H1 (cell line): ENCODE measurements at places on chromosomes 4 and X. TPM values are rescaled to one million over a fixed set of nuclear protein-coding genes. Genes with fewer than 3 reads are reported as not detected.

GRCh38 chr4:104424989-104425388, 69.7 kb downstream of the CXXC4 start:
- DNase-seq = no peak
- H3K27ac ChIP-seq = no peak overlapping the region
- H3K27me3 ChIP-seq = no peaks in the 10 kb centered on the region
- H3K4me1 ChIP-seq = peaks cover 11% of the 10 kb centered on the region; the same call in 1 of the 2 replicates
- no peaks in the 10 kb centered on the region for H3K36me3 ChIP-seq

- no peaks in the 10 kb centered on the region for H3K27me3 ChIP-seq
- no peak for DNase-seq
- H3K27ac ChIP-seq = no peak overlapping the region
- no peaks in the 10 kb centered on the region for H3K36me3 ChIP-seq
Observed at GRCh38 chrX:22486296-22486695, 213.6 kb downstream of the CBLL2 start.

- H3K27ac ChIP-seq = no peak overlapping the region
- H3K4me1 ChIP-seq = no peaks in the 10 kb centered on the region
- DNase-seq = no peak
- no peak overlapping the region for H3K4me3 ChIP-seq
Observed at GRCh38 chr4:16652732-16653305, 245.6 kb downstream of the LDB2 start.

- no peaks in the 10 kb centered on the region for H3K4me1 ChIP-seq
- H3K36me3 ChIP-seq = no peaks in the 10 kb centered on the region
- no peak overlapping the region for H3K4me3 ChIP-seq
- no peak for DNase-seq
- no peak overlapping the region for H3K27ac ChIP-seq
Observed at GRCh38 chr4:2423695-2424094, 4.9 kb downstream of the CFAP99 start.

DNA sequence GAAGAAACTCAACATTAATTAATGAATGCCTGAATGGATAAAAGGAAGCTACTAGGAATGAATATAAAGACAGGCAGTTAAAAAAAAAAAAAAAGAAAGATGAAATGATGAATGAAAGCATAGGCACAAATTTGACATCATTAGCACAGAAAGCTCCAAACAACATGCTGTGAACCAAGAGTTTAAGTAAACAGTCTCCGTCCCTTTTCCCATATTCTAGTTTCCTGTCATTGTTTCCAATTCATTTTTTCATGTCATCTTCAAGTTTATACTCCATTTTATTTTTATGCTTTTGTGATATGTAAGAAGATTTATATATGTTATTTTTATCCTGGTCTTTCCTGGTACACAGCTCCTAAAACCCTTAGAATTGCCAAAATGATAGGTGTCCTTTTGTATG, 17.7 kb upstream of the AASDH start:
- no peak for DNase-seq
- H3K27me3 ChIP-seq = no peaks in the 10 kb centered on the region
- H3K36me3 ChIP-seq = peaks cover 2% of the 10 kb centered on the region
- no peak overlapping the region for H3K27ac ChIP-seq
- no peak overlapping the region for H3K4me3 ChIP-seq

DNA sequence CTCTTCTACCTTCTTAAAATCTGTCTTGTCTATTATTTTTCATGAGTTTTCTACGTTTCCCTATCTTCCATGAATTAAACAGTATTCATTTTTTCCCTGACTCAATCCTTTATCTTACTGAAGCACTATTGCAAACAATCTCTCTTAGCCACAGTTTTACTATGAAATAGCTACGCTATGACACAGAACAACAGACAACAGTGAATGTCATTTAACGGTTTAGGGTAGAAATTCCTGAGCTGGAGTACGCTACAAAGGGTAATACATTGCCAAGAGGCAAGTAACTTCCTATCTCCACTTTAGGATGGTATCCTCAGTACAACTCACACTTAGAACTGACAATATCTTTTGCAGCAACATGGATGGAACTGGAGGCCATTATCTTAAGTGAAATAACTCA, 552.6 kb downstream of the INPP4B start:
- no peak for DNase-seq
- no peaks in the 10 kb centered on the region for H3K27me3 ChIP-seq
- H3K27ac ChIP-seq = no peak overlapping the region
- no peaks in the 10 kb centered on the region for H3K4me1 ChIP-seq
- no peak overlapping the region for H3K4me3 ChIP-seq

DNA sequence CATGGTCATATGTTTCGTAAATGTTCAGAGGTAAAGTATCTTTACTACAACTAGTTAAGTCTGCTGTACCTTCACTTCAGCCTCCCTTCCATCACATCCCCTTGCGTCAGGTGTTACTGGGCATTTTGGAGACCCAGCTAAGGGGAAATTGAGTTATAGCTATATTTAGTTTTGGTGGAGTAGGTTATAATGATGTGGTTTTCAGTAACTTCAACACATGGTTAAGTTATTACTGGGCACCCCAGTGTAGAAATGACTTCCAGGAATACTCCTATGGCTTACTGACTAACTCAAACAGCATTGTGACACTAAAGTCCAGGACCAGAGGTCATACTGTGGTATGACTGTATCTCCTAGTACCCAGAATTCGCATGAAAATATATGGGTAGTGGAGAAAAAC, 23.4 kb upstream of the ACSL1 start:
- no peaks in the 10 kb centered on the region for H3K27me3 ChIP-seq
- H3K27ac ChIP-seq = no peak overlapping the region
- no peaks in the 10 kb centered on the region for H3K4me1 ChIP-seq
- DNase-seq = no peak

DNA sequence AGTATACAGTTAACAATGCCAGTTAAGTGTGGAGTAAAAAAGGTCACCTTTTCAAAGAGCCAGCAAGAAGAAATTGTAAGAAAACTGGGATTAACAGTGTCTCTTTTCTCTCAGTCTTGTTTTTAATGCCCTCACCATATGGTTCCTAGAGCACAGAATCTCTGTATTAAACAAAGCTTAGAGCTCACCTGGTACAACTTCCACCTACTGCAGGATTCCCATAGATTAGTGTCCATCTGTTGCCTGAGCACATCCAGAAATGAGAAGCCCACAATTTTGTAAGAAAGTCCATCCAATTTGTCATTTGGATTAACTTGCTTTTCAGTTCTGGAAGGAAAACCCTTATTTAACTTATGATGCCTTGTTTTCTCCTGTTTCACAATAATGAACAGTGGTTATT, 1037.1 kb downstream of the STPG2 start:
- H3K4me1 ChIP-seq = no peaks in the 10 kb centered on the region
- no peak overlapping the region for H3K4me3 ChIP-seq
- H3K27ac ChIP-seq = no peak overlapping the region
- no peak for DNase-seq

- no peak overlapping the region for H3K27ac ChIP-seq
- no peak for DNase-seq
- no peak overlapping the region for H3K4me3 ChIP-seq
- no peaks in the 10 kb centered on the region for H3K4me1 ChIP-seq
Observed at GRCh38 chrX:109655502-109656201, 30.7 kb upstream of the KCNE5 start.

- peak; percentile 41 for DNase-seq
- H3K27me3 ChIP-seq = no peaks in the 10 kb centered on the region
- no peaks in the 10 kb centered on the region for H3K36me3 ChIP-seq
- H3K4me3 ChIP-seq = no peak overlapping the region
- peaks cover 5% of the 10 kb centered on the region; the same call in 1 of the 2 replicates for H3K4me1 ChIP-seq
Observed at GRCh38 chr4:139460565-139460964, 6.6 kb downstream of the RAB33B start.

DNA sequence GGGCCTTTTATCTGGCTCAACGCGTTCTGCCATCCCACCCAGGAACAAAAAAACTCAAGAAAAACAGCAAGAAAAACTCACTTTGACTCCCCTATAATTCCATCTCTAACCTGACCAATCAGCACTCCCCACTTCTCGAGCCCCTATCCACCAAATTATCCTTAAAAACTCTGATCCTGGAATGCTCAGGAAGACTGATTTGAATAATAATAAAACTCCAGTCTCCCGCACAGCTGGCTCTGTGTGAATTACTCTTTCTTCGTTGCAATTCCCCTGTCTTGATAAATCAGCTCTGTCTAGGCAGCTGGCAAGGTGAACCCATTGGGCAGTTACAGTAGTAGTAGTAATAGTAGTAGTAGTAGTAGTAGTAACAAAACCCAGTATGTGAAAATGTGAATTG, 165.7 kb upstream of the CASK start:
- no peaks in the 10 kb centered on the region; the same call in 1 of the 2 replicates for H3K4me1 ChIP-seq
- H3K27me3 ChIP-seq = no peaks in the 10 kb centered on the region
- H3K27ac ChIP-seq = no peak overlapping the region
- H3K4me3 ChIP-seq = no peak overlapping the region
- DNase-seq = no peak

GRCh38 chr4:67122029-67122428, 423.3 kb downstream of the CENPC start:
- H3K4me1 ChIP-seq = no peaks in the 10 kb centered on the region
- no peak for DNase-seq
- no peaks in the 10 kb centered on the region for H3K36me3 ChIP-seq
- H3K27ac ChIP-seq = no peak overlapping the region
- no peak overlapping the region for H3K4me3 ChIP-seq
- H3K27me3 ChIP-seq = no peaks in the 10 kb centered on the region

DNA sequence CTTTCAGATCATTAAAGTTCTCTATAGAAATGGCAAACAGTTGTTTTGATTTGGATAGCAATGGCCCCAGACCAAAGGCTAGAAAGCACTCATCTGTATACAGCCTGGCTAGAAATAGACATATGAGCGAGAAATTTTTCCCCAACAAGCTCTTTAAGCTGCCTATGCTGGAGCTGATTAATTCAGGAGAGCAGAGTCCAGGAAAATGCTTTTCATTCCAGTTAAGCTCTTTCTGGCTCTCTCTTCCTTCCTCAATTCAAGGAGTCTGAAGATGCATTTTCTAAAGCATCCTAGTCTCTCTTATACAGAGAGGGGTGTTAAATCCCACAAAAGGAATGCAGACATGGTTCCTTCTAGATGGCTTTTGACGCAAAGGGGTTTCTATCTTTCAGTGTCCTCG, 141.7 kb upstream of the RAI2 start:
- H3K27ac ChIP-seq = no peak overlapping the region
- DNase-seq = no peak
- no peaks in the 10 kb centered on the region for H3K27me3 ChIP-seq
- H3K36me3 ChIP-seq = no peaks in the 10 kb centered on the region

- H3K27me3 ChIP-seq = no peaks in the 10 kb centered on the region
- no peaks in the 10 kb centered on the region for H3K4me1 ChIP-seq
- no peak overlapping the region; the same call in 1 of the 2 replicates for H3K27ac ChIP-seq
- H3K4me3 ChIP-seq = no peak overlapping the region
- DNase-seq = no peak
Observed at GRCh38 chr4:13980317-13981310, 353.1 kb upstream of the BOD1L1 start.

GRCh38 chr4:91958596-91958995, 345.2 kb upstream of the GRID2 start:
- H3K4me3 ChIP-seq = no peak overlapping the region
- H3K27ac ChIP-seq = no peak overlapping the region
- H3K36me3 ChIP-seq = no peaks in the 10 kb centered on the region
- no peaks in the 10 kb centered on the region for H3K27me3 ChIP-seq
- DNase-seq = no peak

DNA sequence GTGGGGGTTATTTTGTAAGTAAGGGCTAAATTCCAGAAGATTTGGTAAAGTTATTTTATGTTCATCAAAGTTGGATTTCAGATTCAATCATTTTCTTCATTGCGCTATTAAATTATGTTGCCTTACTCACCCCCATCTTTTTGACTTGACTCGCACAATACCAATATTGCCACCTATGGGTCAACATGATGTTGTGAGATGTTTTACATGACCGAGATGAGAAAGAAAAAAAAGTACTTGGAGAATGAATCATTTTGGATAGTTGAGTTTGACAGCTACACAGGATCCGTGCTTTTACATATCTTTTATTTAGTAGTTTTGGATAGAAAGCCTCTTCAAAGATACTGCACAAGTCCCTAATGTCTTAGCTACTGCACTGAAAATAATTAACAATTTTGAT, 224.2 kb upstream of the EMCN start:
- no peaks in the 10 kb centered on the region for H3K4me1 ChIP-seq
- H3K27me3 ChIP-seq = no peaks in the 10 kb centered on the region
- H3K27ac ChIP-seq = no peak overlapping the region
- no peaks in the 10 kb centered on the region for H3K36me3 ChIP-seq
- DNase-seq = no peak
- H3K4me3 ChIP-seq = no peak overlapping the region

DNA sequence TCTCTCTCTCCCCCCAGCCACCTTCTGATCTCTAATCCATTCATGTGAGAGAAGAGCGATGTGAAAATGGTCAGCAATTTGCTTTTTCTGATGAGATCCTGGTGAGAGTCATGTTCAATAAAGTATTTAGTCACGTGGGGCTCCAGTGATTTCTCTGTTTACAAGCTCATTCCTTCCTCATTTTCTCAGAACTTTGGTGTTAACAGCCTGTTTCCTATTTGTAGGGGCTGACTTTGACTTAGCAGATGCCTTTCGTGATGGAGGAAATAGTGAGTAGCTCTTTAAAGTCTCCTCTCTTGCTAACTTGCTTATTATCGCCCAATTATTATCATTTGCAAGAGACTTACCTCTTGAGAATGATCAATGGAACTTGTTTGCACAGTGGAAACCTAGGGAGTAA, 72.6 kb upstream of the CD99 start:
- H3K36me3 ChIP-seq = peaks cover 73% of the 10 kb centered on the region
- H3K27ac ChIP-seq = no peak overlapping the region
- H3K4me3 ChIP-seq = no peak overlapping the region
- H3K4me1 ChIP-seq = no peaks in the 10 kb centered on the region
- DNase-seq = peak; percentile 3

DNA sequence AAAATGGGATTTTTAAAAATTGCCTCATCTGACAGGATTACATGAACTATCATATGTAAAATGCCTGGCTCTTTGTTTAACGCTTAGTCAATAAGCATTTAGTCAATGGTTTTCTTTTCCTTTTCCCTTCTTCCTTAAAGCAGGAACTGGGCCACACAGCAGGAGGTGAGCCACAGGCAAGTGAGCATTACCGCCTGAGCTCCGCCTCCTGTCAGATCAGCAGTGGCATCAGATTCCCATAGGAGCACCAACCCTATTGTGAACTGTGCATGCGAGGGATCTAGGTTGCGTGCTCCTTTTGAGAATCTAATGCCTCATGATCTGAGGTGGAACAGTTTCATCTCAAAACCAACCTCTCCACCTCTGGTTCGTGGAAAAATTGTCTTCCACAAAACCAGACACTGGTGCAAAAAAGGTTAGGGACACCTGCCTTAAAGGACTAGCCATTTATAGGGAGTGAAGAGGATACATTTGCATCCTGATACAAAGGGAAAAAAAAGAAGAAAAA, 306.1 kb downstream of the FBXW7 start:
- peaks cover 2% of the 10 kb centered on the region for H3K4me1 ChIP-seq
- no peaks in the 10 kb centered on the region for H3K36me3 ChIP-seq
- H3K27ac ChIP-seq = no peak overlapping the region
- H3K4me3 ChIP-seq = no peak overlapping the region

Gene KIAA1210
- not detected in 2 replicates for total RNA-seq

Gene ADH1B
- total RNA-seq = not detected in 2 replicates

Gene CENPVL1
- 2.9 and 3.2 TPM in 2 replicates for total RNA-seq

Gene GLOD5
- total RNA-seq = not detected in 2 replicates

Gene XAGE1A
- not detected in 2 replicates for total RNA-seq

Gene SAGE1
- not detected in 2 replicates for total RNA-seq
